Stimulated activated naive CD8-positive, alpha-beta T cell treated with anti-CD3 and anti-CD28 coated beads, Interleukin-15, Interleukin-2, amounts not matched to agents 100 U/mL and 50 U/mL, for 24 hours (primary cell): ENCODE measurements at places on chromosomes 7 and 10.

GRCh38 chr7:78476851-78477405 is 678.4 kb downstream of the PHTF2 start:
- no peak for DNase-seq

DNA sequence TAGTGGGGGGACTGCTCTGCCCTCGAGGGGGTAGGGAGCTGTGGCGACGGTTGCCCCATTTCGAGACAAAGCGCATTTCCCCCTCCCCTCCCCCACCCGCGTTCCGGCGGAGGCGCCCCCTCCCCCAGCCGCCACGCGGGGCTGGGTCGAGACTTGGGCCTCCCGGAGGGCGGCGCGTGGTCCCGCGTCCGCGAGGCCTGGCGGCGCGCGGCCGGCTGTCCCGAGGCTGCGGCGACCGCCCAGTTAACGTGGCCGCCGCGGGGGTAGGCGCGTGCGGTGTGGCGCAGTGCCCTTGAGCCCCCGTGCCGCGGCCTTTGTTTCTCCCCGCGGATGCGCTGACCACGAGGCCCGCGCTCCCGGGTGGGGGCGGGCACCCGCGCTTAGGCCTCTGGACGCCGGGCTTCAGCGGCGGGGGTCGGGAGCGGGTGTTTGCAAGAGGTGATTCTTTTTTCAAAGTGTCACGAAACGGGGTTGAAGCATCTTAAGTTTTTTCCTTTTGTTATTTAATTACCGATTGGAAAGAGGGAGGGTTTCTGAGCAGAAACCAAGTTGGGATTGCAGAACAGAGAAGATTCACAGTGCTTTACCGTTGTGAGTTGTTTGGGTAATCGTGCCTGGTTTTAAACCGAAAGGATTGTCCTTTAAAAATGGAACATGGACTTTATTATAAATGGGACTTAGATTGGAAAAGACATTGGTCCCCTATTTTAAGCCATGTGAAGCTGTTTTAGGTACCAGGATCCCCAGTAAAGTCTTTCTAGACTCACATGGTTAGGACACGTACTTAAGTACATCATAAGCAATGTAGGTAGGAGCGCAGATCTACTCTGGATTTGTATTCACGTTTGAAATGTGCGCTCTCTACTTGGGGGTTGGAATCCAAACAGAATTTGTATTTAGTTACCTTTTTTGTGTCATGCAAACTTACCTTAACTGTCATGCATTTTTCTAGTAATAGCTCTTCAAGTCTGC is 760 bp downstream of the CBX3 start:
- DNase-seq, result peak; percentile 71

- no peak for DNase-seq
Observed at GRCh38 chr7:114789161-114789560, 132.7 kb upstream of the MDFIC start.

DNA sequence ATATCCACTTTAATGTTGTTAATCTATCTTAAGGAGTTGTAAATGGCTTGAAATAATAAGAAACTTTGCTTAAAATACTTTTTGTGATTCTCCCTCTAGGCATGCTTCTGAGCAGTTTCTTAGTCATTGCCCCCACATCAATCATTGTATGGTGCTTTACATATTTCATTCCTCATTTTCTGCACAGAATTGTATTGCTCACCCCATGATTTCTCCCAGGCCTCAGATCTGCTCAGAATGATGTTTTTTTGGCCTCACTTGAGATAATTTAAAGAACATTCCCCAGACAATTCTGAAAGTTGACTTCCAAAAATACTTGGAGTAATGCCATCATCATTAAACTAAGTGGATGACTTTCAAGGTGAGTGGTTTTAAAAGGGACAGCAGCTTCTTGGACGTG is 82.1 kb upstream of the PRPS1L1 start:
- no peak for DNase-seq

DNA sequence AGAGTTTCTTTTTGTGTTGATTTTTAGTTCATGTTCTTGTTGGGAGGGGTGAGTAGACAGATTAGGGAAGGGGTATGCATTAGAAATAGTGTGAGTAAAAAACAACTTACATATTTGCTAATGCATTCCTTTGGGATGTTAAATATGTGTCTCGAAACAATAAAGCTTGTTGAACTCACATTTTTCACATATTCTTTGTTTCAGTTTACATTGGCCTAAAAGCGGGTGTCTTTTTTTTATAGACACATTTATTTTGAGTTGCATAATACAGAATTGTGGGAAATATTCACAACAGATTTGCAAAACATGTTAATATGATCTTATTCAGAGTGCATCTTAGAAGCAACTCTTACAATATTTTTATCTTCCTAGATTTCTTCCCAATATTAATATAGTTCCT is 337.5 kb upstream of the CNTNAP2 start:
- no peak for DNase-seq

- DNase-seq, result peak; percentile 51
Observed at GRCh38 chr10:119602241-119603095, 5.7 kb upstream of the TIAL1 start.

DNA sequence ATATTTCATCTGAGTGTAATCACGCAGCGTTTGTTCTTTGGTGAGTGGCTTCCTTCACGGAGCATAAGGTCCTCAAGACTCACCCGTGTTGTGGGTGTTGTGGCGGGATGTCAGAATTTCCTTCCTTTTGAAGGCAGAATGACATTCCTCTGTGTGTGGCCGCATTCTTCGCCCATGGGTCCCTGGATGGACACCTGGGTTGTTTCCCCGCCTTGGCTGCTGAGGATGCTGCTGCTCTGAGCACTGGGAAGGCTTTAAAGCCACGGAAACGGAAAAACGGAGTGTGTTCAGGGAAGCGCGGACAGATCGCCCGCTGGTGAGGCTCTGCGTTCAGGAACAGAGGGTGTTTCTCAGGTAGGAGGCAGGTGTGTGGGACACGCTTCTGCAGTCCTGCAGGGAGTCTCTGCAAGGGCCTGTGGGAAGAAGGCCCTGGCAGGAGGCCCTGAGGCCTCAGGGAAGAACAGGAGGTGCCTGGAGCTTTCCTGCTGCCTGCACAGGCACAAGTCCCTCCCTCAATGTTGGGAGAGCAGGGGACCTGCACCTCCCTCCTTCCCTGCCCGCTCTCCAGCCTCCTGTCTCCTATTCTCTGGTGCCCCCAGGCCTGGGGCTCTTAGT is 35.7 kb upstream of the SHH start:
- DNase-seq, result no peak

DNA sequence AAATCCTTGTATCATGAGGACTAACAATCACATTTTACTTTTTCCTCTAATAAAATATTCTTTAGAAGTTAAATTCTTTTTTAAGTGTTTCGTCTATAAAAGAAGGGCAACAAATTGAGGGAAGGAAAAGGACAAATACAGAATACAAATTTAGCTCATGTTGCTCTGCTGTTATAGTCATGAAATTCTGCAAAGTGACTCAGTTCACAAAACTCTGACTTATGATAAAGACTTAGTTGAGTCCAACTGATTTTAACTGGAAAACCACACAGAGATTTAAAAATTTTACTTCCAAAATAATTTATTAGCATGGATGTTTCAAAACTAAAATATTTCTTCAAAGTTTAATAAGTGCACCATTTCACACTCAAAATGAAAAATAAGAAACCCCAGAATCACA is 75.0 kb upstream of the GPR22 start:
- DNase-seq, result no peak

GRCh38 chr7:24652251-24652939 is 79.1 kb downstream of the PALS2 start:
- DNase-seq, result no peak

GRCh38 chr7:105791926-105792325 is 84.5 kb downstream of the ATXN7L1 start:
- no peak for DNase-seq

GRCh38 chr7:80273327-80273726 is 138.7 kb downstream of the GNAI1 start:
- DNase-seq, result no peak

- no peak for DNase-seq
Observed at GRCh38 chr7:113548137-113548536, 370.7 kb downstream of the PPP1R3A start.

- DNase-seq, result no peak
Observed at GRCh38 chr7:67788669-67789068, 792.0 kb downstream of the TYW1 start.

DNA sequence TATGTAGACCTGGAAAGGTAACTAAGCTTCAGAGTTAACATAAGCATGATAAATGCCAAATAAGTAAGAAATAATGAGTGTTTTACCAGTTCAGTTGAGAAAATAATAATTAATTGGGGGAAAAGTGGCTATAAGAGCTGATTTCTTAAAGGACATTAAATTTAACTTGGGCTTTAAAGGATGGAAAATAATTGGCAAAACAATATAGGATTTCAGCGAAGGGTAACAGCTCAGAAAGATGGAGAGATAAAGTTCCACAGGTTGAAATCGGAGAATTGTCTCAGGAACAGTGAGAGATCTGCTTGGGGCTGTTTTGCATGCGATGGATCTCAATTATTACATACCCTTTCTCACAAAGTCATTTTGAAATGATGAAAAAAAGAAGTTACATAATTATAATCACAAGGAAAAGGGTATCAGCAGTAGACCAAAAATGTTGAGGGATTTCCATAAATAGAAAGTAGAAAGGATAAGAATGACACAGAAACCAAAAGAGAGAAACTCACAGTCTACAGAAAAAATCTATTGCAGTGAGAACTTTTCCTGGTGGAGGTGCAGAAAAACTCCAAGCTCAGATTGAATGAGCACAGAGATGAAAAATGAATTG is 40.1 kb upstream of the ITGB8 start:
- DNase-seq, result no peak

DNA sequence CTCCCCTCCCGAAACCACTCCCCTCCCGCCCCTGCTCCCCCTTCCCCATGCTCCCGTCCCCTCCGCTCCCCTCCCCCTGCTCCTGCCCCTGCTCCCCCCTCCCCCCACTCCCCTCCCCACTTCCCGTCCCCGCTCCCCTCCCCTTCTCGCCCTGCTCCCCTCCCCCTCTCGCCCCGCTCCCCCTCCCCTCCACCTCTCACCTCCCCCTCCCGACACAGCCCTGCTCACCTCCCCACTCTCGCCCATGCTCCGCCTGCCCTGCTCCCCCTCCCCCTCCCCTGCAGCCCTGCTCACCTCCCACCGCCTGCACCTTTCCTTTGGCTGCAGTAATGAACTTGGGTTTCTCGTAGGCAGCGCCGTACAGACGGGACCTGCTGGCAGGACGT is 49.9 kb upstream of the NKX6-2 start:
- no peak for DNase-seq

DNA sequence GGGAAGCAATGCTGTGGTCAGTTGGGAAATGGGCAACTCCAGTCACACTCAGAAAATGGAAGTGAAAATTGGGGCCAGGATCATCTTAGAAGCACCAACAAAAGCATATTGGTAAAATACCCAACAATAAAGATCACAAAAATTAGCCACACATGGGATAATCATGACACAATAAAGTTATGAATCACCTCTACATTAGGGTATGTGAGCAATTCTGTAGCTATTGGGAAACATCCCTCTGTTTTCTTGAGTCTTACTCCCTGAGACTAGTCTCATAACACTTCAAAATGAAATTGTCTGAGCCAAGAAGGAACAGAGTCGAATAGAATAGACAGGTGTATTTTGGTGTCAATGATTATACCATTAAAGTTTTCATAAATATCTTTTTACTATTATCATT is 178.3 kb downstream of the DYNC1I1 start:
- DNase-seq, result no peak

GRCh38 chr10:117246997-117247671 is 6.2 kb downstream of the SLC18A2 start:
- no peak for DNase-seq

GRCh38 chr7:1078985-1079384 is 8.9 kb upstream of the GPER1 start:
- no peak for DNase-seq

DNA sequence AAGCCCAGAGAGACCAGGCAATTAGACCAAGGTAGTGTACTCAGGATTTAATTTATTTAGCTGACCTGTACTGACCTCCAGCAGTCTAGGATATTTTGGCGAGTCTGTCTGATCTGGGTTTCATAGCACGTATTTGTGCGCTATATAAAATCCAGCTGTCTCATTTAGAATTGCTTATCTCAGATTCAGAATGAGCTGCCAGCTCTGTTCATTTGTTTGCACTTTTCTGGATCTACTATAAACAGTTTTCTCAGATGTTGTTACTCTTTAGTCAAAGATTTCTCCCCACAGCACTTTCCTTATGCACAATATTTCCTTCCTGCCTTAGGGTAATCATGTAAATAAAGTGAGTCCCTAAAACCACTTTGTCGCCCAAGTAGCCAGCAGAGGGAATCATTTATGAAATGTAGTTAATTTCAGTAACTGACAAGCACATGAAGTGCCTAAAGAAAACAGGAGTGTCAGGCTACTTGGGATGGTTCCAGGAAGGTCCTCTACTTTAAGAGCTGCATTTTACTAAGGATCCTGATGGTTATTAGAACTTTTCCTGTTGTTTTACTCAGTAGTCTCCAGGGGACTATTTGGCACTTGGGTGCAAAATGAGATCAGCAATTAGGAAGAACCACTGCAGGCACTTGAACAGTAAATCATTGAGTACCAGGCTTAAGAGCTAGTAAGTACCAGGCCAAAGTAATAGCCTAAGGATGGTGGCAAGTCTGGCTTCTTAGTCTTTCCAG is 226.4 kb downstream of the TWIST1 start:
- no peak for DNase-seq

GRCh38 chr10:74708246-74708645 is 118.2 kb upstream of the KAT6B start:
- DNase-seq, result no peak

- no peak for DNase-seq
Observed at GRCh38 chr10:80769700-80770160, 232.0 kb downstream of the SH2D4B start.

GRCh38 chr10:30189238-30189580 is 129.8 kb upstream of the JCAD start:
- DNase-seq, result no peak

DNA sequence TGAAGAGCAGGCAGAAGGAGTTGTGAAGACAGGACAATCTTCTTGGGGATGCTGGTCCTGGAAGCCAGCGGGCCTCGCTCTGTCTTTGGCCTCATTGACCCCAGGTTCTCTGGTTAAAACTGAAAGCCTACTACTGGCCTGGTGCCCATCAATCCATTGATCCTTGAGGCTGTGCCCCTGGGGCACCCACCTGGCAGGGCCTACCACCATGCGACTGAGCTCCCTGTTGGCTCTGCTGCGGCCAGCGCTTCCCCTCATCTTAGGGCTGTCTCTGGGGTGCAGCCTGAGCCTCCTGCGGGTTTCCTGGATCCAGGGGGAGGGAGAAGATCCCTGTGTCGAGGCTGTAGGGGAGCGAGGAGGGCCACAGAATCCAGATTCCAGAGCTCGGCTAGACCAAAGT is 1.5 kb downstream of the CHPF2 start:
- no peak for DNase-seq
